ENCODE measurements at places on chromosomes 7 and 10.

- no peak for DNase-seq
Observed at GRCh38 chr7:7996568-7996967, 28.0 kb downstream of the GLCCI1 start.

- DNase-seq, result no peak
Observed at GRCh38 chr10:18473424-18474117, 177.8 kb downstream of the NSUN6 start.

GRCh38 chr10:47418966-47419365, 34.9 kb upstream of the ZNF488 start:
- no peak for DNase-seq

- DNase-seq, result no peak
Observed at GRCh38 chr10:30587522-30588031, 42.0 kb downstream of the LYZL2 start.

- DNase-seq, result no peak
Observed at GRCh38 chr10:62396864-62397263, 22.7 kb downstream of the ZNF365 start.

DNA sequence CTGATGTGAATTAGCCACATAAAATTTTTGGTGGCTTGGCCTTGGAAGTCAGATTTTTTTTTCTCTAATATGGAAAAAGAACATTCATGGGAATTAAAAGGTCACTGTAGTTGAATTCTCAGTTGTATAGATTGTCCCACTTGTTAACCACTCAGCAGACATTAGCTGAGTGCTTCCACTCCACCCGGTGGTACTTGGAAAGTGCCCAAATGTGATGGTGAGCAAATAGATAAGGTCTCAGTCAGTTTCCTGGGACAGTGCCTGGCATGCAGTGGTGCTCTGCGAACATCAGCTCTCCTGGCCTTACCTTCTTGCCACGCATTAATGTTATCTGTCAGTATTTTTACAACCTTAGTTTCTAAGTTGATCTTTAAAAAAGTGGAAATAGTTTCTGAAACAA, 1.4 kb downstream of the ATP5F1C start:
- no peak for DNase-seq

- no peak for DNase-seq
Observed at GRCh38 chr10:102433619-102434046, 1.3 kb upstream of the CUEDC2 start.

DNA sequence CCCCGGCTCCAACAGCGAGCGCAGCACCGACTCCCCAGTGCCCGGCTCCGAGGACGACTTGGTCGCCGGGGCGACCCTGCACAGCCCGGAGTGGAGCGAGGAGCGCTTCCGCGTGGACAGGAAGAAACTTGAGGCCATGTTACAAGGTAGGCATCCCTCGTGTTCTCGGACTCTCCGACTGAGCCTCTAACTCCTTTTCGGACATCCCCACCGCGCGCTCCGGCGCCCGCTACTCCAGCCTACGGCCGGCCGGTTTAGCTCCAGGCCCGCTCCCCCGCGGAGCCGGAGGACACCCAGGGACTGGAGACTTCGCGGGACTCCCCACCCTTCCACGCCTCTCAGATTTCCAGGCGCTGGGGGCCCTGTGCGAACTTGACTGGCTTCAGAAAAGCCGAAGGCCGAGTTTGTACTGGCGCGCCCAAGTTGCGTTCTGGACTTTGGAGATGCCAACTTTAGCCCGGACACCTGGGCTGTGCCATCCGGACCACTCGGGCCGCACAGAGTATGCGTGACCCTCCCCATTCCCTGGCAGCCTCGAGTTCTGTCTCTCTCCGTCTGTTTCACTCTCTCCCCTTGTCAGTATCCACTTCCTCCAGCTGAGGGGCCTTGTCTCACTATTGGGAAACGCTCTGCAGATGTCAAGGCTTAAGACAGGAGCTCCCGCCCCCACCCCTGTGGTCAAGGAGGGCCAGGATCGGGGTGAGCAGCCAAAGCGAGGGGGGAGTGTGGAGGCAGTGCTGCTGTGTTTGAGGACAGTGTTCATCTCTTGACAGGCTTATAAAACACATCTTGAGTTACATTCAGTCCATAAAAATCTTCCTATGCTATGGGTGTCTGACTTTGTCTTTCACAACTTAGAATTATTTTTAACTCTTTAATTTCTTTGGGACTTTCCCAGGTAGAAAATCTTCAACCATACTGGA, 777 bp downstream of the BICC1 start:
- peak; percentile 4 for DNase-seq

- no peak for DNase-seq
Observed at GRCh38 chr10:35614312-35614711, 9.2 kb downstream of the GJD4 start.

GRCh38 chr10:26682931-26683330, 14.6 kb upstream of the PDSS1 start:
- no peak for DNase-seq
